ENCODE measurements at places on chromosomes 7 and 10.

- DNase-seq, result no peak
Measured at GRCh38 chr10:127866276-127867013, 26.3 kb downstream of the CLRN3 start.

DNA sequence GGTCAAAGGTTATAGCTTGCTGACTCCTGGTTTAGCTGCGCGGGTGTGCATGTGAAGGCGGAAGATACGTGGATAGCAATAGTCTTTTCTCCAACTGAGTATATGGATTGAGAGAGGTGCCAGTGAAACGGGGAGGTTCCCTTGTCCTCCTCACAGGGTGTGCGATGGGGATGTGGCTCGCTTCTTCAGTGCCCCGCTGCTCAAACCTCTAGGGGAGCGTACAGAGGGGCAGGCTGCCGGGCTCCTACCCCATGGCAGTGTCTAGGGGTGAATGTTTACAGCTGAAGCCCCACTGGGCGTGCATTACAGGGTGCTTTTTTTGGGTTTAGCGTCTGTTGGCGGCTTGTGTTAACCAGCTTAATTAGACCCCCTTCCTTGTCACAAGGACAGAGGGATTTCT is 438.5 kb downstream of the CCSER2 start:
- DNase-seq, result no peak

DNA sequence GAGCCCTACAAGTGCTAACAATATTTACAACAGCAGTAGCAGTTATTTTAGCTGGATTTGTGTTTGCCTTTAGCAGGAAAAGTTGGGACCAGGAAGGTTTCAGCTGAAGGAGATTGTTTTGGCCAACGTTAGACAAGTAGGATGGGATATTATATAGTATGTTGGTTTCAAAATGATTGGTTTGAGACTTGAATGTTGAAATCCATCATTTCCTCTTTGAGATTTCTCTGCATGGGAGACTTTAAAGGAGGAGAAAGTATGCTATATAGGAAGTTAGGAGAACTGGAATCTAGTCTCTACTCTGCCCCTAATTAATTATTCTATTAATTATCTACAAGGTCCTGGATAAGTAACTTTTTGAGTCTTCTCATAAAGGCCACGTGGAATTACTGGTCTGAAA is 263.8 kb downstream of the PTEN start:
- DNase-seq, result no peak

DNA sequence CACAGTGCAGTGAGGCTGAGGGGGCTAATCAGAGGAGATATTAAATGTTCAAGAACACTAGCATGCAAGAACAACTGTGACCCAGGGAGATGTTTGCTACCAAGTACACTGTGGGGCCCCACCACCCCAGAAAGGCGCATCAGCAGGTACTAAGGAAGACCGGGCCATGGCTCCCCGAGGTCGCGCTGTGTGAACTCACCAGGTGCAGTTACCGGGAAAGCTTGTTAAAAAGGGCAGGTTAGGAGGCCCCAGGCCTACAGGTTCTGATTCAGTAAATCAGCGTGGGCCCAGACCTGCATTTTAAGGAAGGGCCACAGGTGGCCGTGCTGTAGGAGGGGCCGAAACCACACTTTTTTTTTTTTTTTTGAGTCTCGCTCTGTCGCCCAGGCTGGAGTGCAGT is 54.6 kb downstream of the TMEM209 start:
- DNase-seq, result no peak

- no peak for DNase-seq
Measured at GRCh38 chr10:32163071-32163761, 107.0 kb upstream of the KIF5B start.

DNA sequence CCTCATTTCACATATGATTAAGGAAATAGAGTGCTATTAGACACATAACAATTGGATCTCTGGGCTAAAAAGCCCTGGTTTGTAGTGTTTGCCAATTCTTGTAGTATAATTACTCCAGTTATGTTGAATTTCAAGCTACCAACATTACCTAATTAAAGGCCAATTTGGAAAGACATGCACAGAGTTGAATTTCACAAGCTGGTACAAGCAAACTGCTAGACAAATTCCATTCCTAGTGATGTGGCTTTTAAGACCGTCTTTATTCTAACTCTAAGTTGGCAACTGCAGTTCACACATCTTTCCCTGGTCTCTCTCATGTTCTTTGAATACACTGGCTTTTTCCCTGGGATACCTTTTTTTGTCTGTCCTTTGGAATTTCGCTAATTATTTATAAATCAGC is 384.1 kb upstream of the CNTNAP2 start:
- no peak for DNase-seq

DNA sequence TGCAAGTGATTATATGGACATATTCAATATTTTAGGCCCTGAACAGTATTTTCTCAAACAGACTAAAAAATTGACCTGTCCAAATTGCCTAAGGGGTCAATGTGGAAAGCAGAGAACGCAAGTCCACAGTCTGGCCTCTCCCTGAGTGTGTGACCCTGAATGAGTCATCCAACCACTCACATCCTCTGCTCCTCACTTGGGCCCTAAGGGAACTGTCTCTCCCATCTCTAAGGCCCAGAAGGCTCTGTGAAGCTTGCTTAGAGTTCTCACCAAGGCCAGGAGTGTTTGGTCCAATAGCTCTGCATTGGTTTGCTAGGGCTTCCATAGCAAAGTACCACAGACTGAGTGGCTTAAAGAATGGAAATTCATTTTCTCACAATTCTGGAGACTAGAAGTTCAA is 155.1 kb downstream of the LSM5 start:
- DNase-seq, result no peak

GRCh38 chr7:155000795-155001194 is 2.1 kb downstream of the PAXIP1 start:
- no peak for DNase-seq

DNA sequence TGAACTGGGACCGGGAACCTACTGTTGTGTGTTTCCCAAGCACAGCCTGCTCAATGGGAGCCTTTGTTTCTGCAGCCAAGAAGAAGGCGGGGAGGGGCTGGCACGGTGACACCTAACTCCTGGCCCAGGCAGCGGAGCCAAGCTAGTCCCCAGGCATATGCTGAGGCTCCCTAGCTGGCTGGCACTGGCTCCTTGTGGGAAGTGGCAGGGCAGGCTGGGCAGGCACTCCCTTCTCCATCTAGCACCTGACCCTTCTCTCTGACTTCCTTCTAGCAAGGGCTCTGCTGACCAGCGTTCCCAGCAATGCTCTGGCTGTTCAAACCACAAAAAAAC is 325.0 kb downstream of the PLXNA4 start:
- DNase-seq, result no peak

DNA sequence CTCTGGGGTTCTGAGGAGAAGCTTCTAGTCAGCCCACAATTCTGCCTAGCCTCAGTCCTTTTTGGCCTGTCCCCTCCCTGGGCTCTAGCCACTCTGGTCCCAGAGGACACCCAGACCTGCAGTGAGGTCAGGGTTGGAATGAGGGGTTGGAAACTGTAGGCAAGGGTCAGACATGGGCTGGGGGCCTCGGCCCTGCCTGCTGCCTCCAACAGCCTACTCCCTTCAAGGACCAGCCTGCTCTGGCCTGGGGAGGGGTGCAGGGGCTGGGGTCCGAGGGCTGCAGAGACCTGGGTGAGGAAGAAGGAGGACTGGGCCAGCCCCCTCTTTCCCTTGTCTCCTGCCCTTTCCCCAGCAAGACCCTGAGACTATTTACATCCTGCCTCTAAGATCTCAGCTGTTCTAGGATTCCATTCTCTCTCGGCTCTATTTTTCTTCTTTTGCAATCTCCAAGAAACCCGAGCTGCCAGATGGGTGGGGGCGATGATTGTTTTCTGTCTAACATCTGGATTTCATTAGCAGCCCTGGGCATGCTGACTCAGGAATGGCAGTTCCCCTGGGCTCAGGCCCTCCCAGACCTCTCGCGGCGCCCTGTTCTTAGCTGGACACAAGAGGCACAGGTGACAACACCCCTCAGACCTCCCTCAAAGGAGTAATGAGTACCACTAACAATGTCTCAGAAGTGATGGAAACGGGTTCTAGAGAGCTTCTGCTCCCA is 23.1 kb downstream of the ZCCHC24 start:
- DNase-seq, result no peak
